ENCODE measurements at places on chromosomes 7 and 10.

GRCh38 chr7:158487631-158488151, 99.9 kb downstream of the PTPRN2 start:
- DNase-seq: no peak

DNA sequence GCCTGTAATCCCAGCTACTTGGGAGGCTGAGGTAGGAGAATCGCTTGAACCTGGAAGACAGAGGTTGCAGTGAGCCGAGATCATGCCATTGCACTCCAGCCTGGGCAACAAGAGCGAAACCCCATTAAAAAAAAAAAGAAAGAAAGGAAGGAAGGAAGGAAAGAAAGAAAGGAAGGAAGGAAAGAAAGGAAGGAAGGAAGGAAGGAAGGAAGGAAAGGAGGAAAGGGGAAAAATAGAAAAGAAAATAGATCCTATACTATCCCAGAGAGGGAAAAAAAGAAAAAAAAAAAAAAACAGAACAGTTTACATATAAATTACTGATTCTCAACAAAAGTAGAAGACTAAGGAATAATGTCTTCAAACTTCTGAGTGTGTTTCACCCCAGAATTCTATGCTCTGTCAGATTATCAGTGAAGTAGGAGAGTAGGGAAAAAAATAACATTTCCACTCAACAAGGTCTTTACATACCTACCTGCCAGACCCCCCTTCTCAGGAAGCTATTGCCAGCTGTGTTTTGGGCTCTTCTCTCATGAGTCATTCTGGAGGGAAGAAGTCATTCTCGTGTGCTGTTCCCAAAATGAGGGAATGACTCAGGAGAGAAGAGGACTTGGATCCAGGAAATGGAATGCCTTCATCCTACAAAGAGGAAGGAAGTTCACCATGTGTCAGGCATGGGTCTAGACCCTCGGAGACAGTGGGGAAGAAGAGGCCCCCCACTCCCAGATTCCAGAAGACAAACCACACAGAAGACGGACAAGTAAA, 20.9 kb downstream of the RGS10 start:
- no peak for DNase-seq

GRCh38 chr10:105239311-105240219, 598.5 kb downstream of the SORCS3 start:
- no peak for DNase-seq

DNA sequence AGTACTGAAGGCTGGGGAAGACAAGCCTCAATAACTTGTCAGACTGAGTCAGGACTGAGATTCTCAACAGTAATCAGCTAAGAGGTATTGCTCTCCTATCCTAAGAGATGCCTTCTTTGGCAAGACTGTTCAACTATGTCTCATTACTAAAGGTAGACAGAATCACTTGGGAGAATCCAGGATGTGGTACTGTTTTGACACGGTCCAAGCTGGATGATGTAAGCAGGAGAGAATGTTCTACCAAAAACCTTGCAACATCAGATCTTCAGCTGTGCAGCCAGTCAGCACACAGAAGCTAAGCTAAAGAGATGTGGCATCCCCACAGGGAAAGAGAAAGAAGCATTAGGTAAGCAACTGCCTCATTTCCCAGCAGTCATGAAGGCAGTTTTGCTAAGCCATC, 391.4 kb downstream of the NRG3 start:
- DNase-seq: no peak

GRCh38 chr10:125928928-125929585, 32.7 kb downstream of the FANK1 start:
- no peak for DNase-seq

GRCh38 chr10:79463578-79464496, 18.4 kb upstream of the ZCCHC24 start:
- no peak for DNase-seq
